ENCODE measurements at places on chromosomes 1 and 21.

DNA sequence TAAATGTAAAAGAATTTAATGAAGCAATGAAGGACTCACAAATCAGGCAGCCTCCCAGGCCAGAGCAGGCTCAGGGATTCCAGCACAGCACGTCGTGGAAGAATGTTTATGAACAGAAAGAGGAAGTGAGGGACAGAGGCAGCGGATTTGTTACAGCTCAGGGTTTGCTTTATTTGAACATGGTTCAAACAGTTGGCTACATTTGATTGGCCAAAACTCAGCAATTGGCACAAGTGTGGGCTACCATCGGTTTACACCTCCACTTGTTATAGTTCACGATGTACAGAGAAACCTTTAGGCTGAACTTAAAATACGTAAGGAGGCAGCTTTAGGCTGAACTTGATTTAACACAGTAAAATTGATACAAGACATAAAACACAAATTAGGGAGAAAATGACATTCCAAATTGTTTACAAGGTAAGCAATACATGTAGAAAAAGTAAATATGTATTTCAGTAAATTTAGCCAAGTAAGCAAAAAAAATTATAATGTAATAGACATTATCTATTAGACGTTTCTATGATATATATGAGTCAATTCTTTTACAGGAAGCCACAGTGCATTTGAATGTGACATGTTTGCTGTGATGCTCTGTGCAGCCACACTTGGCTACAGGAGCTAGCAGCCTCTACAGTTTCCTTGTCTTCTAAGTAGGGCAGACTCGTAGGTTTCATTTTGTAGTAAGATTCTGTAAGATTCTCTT lies 126.5 kb downstream of the ADSS2 start:
- DNase-seq, result peak; percentile 37

- DNase-seq, result no peak
Measured at GRCh38 chr1:94202241-94202640, 35.1 kb downstream of the ARHGAP29 start.

DNA sequence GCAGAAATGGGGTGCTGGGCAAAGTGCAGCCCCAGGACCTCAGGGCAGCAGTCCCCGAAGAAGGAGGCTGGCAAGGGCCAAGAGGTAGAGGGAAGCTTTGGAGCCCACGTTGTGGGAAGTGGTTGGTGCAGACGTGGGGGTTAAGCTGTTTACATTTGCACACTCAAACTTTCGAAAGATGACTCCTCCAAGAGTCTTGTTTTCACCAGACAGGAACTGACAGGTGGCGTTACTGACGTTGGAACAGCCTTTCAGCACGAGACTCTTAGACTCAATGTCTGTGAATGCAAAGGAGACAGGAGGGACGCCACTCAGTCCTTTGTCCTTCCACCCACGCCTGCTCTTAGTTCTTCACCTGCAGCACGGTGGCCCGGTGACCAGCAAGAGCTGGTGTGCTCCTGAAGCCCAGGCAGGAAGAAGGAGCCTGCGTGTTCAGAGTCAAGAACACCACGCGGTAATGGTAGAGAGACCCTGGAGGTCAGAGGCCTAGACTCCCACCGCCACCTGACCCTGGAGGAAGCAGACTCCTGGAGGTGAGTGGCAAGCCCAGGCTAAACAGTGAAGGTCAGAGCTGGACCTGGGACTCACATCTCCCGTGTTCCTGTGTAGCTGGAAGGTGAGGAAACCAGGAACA lies 15.9 kb downstream of the LYPD8 start:
- no peak for DNase-seq

GRCh38 chr1:201349092-201349491 lies 28.4 kb downstream of the TNNT2 start:
- DNase-seq, result no peak

- no peak for DNase-seq
Measured at GRCh38 chr1:233465745-233466343, 138.3 kb downstream of the MAP3K21 start.

DNA sequence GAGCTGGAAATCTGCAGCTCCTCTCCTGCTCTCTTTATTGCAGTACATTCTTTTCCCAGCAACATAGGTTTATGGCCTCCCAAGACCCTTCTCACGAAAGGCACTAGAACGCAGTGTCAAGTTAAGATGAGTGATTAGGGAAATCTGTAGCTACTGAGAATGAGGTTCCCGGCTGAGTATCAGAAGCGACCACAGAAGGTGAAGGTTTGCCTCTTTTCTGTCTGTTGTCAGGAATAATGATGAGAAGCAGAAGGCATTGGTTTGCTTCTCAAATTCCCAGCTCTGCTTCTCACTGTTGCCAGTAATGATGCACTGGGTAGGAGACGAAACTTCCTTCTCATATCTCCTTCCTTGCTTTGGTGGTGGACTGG lies 128.4 kb downstream of the NTMT2 start:
- DNase-seq, result peak; percentile 57

DNA sequence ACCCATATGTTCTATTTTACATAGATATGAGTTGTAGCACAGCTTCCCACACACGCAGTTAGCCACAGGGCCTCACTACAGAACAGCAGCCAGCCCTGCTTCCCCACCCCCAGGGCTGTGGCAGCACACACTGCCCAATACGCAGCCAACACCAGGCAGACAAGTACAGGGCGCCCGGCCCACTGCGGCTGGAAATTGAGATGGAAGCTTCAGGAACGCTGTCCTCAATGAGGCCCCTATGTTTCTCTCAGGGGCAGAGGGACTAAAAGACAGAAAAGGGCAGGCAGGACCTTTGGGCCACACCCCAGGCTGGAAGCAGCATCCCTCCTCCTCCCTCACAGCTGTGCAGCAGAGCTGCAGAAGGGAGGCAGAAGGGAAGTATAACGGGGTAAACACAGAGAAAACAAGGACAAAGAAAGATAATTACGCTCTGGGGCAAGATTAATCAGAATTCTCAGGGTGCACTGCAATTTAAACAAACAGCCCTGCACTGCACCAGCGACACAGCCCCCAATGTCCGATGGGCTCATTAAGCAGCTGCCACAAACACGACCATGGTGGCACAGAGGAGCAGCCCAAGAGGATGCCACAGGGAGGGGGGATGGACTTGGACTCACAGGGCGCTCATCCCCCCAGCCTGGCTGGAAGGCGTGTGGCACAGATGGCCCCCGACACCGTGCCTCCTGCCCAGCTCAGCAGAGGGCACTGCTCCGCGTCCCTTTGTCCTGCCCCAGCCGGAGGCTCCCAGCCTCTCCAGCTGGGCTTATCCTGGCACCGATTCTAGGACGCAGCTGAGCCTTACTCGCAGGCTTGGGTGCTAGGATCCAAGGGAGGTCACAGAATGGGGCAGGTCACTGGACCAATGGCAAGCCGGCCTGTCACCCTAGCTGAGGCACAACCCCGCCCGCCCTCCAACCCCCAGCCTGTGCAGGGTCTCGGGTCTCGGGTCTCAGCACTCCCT lies 14.2 kb downstream of the WDR4 start:
- DNase-seq, result no peak

DNA sequence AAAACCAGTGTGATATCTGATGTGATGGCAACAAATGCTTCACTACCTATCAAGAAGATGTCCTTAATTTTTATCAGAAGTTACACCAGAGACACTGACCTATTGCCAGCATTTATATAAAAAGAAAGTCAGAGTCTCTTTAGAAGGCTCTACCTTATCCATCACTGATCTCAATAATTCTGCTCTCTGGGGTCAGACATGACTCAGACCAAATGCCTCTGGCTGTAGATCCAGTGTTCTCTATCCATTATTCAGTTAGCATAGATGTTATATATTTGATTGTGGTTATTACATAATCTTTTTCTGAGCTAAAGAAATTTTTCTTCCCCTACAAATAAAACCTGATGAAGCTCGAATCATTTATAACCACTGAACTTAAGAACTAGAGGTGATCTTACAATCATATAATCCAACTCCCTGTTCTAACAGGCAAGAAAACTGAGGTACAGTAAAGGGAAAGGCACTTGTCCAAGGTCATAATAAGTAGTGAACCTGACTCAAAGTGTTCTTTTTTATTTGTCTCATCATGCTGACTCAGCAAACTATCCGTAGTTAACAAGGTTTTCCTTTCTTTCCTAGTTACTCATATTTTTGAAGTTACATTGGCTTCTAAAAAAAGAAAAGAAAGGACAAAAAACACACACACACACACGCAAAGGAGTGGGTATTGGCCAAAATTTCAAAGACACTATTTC lies 43.6 kb upstream of the ESRRG start:
- peak; percentile 14 for DNase-seq

DNA sequence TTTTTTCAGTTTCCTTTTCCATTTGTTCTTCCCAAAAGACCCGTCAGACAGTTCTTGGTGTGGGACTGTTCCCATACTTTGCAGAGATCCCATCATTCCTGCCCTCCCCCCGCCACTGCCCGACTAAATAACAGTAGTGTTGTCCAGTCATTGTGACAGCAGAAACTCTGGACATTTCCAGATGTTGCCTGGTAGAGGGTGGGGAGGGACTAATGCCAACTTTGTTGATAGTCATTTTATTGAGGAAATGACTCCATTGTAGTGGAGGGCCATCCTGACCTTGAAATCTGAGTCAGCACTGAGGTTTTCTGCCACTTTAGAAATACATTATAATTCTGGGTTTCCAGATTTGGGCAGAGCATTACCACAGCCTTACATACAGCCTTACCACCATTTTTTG lies 85.4 kb downstream of the CEP350 start:
- peak; percentile 42 for DNase-seq

DNA sequence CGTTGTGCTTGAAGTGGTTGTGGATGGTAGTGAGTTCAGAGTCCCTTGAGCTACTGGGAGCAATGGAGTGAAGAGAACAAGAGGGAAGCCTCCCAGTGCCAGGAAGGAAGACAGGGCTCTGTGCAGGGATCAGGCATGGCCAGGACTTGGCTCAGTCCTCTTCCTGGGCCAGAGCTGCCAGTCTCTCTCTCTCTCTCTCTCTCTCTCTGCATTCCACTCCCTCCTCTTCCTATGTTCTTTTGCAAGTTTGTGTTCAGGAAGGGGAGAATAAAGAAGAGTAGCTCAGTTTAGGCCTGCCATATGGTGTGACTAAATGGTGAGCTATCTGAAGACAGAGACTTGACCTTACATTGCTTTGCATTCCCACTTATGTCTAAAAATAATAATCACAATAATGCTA lies 20.5 kb upstream of the RPTN start:
- DNase-seq, result peak; percentile 31

DNA sequence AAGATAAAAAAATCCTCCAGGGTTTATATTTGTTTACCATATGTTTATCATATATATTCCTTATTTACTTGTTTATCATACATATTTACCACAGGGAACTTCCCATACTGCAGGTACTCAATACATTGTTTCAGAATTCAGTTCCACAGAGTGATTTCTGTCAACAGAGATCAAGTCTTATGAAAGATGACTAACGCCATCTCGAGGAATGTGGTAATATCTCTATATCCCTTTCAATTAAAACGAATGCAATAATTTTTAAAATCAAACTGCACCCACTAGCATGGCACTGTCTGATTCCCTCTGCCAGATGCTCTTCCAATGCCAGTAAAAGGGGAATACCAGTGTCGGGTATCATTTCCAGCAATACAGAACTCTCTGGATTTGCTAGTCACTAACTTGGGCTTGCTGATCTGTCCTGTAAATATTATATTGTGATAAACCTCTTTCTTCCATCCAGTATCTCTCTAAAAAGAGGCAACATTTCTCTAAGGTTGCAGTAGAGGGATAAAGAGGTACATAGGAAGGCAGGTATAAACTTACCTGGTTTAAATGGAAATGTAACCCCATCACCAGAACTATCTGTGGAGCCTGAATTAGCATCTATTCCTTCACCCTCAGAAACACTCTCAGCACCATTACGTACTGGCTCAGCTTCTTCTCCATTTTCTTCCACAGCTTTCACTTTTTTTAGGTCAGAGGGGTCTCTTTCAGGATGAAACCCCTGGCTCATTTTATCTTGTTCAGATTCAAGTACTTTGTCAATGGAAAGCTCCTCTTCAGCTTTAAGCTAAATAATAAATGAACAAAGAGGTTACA lies 112.3 kb upstream of the HP1BP3 start:
- no peak for DNase-seq

DNA sequence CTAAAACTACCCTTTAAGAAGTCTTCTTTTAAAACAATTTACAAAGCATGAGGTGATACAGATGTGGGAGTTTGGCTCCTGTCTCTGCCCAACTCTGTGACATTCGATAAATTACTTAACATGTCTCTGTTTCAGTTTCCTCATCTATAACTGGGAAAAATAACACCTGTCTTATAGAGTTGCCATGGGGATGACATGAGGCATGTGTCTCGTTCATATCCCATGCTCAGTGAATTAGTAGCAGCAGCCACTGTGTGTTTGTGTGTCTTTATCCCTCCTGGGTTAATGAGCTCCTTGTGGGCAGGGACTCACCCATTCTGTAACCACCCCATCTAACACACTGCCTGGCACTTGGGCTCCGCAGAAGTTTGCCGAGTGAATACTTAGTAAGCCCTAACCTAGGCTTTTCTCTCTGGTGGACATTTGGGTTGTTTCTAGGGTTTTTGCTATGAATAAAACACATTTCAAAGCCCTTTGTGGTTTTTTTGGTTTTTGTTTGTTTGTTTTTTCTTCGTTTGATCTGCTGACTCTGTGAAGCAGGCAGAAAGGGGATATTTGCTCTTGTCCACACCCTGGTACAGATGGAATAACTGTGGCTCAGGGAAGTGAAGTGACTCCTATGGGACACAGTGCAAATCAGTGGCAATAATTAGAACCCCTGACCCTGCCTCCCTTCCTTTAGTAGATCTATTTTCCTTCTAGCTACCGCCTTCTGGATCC lies 797 bp upstream of the KCNJ9 start:
- DNase-seq, result no peak

Measured in fibroblast of skin of right biceps (primary cell).